ENCODE measurements at places on chromosomes 2 and 18.

DNA sequence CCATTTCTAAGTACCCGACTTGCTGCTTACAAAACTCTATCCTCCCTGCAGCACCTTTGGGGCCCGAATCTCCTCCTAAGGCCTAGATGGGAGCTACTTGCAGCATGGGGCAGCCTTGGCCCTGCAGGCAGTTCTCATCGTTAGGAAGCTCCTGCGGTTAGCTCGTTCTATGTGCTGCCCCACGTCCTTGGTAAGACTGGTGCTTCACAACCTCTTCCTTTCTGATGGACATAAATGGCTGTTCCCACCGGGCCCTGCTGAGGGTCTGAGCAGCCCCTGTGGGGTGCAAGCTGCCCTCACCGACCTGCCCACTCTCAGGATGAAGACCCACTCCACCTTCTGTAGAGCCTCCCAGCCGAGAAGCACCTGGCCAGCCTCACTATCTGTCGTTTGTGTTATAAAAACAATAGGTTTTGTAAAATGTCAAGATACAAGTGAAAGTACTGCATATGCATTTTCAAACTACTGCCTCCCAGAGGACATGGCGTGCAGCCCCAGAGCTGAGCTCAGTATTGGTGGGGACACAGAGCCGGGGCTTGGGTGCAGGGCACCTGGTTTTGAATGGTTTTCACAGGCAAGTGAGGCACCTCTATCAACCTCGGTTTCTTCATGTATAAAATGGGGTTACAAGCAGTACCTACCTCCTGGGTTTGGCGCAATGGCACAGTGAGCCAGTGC is 19.4 kb downstream of the OTOF start:
- no peak for DNase-seq

DNA sequence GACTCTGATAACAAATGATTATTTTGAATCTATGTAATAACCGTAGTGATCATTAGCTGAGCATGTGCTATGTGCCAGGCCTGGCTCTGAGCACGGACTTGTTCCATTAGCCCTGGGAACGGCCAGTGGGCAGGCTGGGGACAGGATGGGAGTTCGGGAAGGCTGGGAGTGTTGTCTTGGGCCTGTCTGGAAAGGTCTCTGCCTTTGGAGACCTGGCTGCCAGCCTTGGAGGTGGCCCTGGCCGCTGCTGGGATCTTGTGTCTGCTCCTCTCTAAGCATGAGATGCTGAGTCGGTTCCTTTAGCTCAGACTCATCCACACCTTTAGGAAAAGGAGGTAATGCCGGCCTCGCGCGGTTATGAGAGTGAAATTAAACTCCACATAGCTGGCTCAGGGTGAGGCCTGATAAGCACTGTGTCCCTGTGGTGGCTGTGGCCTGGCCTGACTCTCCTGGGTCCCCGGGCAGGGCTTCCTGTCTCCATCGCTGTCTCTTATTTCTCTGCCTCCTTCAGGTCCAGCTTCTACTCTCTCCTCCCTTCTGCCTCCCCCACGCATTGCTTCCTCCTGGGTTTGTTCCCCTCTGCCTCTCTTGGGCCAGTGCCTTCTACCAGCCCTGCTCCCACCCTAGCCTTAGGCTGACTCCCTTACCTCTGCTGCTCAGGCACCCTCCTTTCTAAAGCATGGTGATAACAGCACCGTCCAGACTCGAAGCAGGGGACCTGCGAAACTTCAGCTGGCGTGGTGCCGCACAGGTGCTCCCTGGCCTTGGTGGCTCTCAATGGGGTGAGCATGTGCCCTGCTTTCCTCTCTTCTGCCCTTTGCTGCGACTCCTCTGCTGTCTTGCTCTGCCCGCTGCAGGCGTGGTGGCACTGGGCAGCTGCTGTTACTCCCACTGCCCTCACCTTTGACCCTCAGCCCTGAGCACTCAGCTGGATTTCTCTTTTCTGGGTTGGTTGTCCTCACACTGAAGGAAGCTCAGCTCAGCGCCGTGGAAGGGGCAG is 41.8 kb downstream of the NCK2 start:
- DNase-seq: no peak

DNA sequence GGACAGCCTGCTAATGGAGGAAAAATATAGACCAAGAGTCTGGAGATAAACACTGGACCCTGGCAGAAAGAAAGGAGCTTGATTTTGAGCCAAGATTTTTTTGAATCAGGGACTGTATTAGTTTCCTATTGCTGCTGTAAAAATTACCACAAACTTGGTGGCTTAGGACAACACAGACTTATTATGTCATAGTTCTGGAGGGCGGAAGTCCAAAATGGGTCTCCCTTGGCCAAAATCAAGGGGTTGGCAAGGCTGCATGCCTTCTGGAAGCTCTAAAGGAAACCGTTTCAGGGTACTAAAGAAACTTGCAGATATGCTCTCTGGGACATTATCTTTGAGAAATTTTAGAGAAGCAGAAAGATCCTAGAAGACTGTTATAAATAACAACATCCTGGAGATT is 140.1 kb downstream of the BABAM2 start:
- no peak for DNase-seq

DNA sequence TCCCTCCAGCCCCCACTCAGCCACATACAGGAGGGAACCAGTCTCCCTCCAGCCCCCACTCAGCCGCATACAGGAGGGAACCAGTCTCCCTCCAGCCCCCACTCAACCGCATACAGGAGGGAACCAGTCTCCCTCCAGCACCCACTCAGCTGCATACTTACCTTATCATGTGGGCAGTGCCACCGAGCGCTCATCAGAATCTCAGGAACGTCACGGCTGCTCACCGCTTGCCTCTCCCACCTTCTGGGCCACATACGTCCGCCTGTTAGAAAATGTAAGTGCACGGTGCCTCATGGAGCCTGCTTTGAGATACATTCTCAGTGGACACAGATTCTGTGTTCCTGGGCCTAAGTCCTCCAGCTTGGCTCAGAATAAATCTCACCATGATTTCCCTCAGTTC is 124.8 kb downstream of the PXDN start:
- no peak for DNase-seq

GRCh38 chr18:31546476-31546875 is 45.2 kb upstream of the TTR start:
- DNase-seq: no peak

DNA sequence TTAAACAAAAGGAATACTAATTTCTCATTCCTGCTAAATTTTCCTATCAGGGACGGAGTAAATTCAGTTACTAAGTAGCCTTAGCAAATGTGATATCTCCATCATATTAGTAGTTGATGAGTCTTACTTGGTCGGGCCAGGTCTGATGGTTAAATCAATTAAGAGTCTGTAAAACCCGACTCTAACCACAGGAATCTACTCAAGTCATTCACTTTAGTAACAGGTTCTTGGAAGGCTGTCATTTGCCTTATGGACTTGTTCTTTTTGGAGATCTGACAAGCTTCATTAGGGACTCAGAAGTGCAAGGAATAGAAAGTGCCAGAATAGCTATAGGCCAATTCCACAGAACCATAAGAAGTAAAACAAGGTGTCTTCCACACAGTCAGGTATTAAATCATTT is 119.0 kb downstream of the GCA start:
- DNase-seq: no peak

GRCh38 chr2:109226128-109226527 is 97.1 kb downstream of the SH3RF3 start:
- DNase-seq: no peak

DNA sequence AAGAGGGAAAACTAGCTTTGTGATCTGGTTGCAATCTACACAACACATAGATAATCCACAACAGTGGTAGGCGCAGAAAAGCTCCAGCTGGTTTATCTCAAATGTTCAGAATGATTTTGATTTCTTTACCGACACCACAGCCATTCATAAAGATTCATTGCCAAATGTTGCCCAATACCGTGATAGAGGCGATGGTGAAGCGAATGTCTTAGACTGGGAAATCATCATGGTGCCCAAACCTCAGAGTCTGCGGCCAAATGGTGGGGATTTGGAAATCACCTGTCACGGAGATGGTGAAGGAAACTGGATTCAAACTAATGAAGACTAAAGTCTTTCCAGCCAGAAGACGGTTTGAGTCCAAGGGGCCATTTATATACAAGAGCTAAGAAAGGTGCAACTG is 48.5 kb upstream of the CCDC150 start:
- DNase-seq: no peak
